ENCODE measurements at places on chromosomes 12 and 14. TPM values are rescaled to one million over a fixed set of nuclear protein-coding genes. Genes with fewer than 3 reads are reported as not detected.

Gene GLT8D2
- not detected for total RNA-seq

Gene AMN
- 0.69 TPM for total RNA-seq

Gene NOVA1
- 5.2 TPM for total RNA-seq

Gene TRIM9
- 10.1 TPM for total RNA-seq

Gene BDKRB1
- 0.58 TPM for total RNA-seq
